ENCODE measurements at places on chromosomes 1 and 21.

- no peak for DNase-seq
These were observed 1.4 kb upstream of the NUP133 start for GRCh38 chr1:229509576-229509975.

DNA sequence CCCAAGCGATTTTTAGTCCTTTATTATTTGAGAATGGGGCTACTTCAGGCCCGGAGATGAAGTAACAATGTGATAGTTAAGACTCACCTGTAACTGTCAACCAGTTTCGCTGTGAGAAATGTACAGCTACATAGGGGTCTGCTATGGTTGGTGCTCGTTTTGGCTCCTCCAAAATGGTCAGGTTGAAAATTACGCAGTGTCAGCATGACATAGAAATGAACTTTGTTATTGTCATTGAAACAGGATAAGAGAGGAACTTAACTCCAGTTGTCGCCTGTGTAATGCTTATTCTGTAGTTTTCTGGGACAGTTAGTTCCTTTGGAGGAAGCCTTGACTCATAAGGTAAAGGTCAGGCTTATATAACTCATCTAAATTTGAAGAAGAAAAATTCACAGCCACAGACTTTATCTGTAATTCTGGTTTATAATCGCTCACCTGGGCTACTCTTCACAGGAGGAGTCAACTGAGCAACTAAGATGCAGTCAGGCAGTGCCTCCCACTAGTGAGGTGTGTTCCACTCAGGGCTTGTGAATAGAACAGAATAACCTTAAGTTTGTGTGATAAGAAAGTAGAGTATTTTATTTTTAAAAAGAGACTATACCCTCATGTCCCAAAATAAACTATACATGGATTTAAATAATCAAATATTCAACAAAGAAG, 130.9 kb downstream of the CD247 start:
- DNase-seq, result no peak

DNA sequence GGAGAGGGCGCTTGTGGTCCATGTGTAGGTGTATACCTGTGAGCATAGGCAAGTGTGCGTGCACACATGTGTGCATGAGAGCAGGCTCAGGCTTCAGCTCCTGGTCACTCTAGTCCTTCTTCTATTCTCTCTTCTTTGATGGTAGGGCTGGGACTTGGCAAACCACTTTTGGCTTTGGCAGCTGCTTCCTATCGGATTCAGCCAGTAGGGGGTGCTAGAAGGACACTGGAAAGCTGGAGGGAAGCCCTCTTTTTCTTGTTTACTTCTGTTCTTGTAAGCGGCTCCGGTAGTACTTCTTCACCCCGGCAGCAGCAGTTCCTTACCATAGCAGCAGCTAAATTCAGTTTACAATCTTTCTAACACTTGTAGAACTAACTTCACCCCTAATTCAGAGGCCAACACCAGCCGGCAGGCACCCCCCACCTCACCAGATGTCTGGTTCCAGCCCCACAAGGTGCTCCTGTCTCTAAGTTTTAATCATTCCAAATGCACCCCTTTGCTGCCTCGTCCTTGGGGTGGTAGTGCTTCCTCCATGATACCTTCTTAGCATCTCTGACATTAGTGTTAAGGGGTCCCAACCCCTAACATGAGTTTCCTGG, 25.1 kb downstream of the NENF start:
- DNase-seq, result peak; percentile 72

- DNase-seq, result no peak
These were observed 43.1 kb upstream of the TNFSF18 start for GRCh38 chr1:173093691-173094445.

DNA sequence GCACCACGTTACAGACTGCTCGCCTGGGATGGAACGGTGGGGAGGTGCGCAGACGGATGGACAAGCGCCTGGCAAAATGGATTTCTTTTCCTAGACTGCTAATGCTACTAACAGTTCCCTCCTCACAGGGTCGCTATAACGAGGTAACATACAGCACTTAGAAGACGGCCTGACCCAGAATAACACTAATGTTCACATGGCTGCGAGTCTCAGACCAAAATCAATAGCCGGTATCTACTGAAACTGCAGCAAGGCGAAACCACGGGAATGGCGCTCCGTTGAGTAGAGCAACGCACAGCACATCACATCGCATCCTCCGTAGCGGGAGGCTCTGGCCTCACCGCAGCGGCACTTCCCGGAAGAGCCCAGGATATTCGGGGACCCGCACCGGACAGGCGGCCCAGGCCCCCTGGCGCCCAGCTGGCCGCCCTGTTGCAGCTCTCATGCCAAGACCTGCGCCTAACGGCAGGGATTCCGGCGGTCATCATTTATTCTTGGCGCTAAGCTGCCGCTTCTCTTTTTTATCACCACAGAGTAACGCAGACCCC, 46.6 kb downstream of the VPS26C start:
- DNase-seq, result no peak

DNA sequence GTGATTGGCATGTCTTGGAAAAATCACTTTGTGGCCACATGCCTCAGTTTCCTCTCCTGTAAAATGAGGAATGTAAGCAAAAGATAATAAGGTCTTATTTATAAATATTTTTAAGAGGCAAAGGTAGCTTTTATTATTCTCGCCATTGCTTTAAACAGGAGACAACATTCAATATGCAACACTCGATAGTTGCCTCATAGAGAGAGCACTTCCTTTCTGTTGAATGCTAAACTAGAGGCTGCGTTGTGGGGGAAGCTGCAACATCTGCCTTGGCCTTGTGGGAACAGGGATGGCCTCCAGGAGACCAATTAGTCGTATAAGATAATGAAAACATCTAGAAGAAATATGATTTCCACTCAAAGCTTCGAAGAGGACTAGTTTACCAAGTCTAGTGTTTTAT, 3.5 kb downstream of the OSCP1 start:
- no peak for DNase-seq

DNA sequence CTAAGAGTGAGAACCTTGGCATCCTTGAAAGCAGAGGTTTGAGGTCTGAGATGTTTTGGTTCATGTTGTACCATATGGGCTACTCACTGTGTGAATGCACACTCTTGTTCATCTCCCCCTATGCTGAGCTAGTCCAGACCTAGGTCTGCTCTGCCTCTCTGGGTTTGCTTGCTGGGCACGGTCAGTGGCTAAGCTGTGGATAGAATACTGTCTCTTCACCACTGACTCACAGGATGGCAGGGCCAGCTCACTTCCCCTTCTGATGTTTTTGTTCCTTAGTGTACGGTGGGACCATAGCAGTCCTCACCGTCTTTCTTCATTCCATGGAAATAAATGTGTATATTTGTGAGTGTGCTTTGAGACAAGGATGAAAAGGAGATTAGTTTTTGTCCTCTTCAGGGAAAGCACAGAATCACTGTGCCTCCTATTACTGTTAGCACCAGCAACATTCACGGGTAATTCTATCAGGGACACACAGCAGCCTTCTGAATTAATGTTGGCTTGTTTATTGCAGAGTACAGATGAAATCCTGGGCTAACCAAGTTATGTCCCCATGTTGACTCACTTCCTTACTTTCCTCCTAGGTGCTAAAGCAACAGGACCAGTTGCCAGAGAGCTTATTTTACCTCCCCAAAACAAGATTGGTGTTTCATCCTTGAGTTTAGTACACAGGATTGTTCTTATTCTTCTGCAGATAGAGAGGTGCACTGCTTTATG, 56.9 kb upstream of the IVNS1ABP start:
- no peak for DNase-seq

DNA sequence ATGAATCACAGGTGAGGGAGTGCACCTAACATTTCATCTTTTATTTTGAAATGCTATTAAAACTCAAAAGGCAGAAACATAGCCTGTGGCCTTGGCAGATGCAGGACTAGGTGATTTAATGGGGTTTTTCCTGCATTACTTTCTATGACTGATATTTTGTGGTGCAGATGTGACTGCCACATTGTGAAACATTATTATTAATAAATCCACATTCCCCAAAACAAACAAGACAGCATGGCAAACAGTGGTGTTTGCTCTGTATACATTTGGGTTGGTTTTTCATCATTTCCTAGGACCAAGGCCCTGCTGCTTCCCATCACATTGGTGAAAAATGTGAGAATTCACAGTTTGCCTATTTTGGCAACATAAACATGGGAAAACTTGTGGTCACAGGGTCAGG, 247.6 kb upstream of the SGIP1 start:
- DNase-seq, result no peak
